Stomach (tissue), 19 donors: ENCODE measurements at places on chromosomes 6 and 20.

DNA sequence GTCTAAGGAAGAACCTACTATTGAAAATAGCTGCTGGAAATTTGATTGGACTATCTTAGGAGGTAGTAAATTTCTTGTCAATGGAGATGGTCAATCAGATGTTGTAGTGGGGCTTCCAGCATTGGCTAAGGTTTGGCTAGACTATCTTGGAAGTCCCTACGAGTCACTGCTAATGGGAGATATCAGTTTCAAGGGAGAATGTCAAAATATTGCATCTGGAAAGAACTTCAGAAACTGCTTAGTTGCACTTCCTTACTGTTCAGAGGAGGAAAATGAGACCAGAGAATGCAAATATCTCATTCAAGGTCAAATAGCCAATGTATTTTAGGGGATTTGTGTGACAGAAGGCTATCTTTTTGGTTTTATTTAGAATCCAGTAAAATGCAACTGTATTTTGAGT is 53.5 kb upstream of the CCN2 start:
- no peak overlapping the region for H3K4me3 ChIP-seq
- H3K27ac ChIP-seq = no peak overlapping the region
- no peaks in the 10 kb centered on the region for H3K36me3 ChIP-seq
- no peaks in the 10 kb centered on the region for H3K27me3 ChIP-seq
- DNase-seq = no peak
- H3K4me1 ChIP-seq = peaks cover 5% of the 10 kb centered on the region

- peak; percentile 88 for DNase-seq
- no peaks in the 10 kb centered on the region for H3K27me3 ChIP-seq
- no peaks in the 10 kb centered on the region for H3K36me3 ChIP-seq
- peaks cover 45% of the 10 kb centered on the region for H3K4me1 ChIP-seq
- H3K27ac ChIP-seq = peak overlapping the region; percentile 98
Measured at GRCh38 chr20:63628246-63628975, 1.5 kb upstream of the GMEB2 start.

DNA sequence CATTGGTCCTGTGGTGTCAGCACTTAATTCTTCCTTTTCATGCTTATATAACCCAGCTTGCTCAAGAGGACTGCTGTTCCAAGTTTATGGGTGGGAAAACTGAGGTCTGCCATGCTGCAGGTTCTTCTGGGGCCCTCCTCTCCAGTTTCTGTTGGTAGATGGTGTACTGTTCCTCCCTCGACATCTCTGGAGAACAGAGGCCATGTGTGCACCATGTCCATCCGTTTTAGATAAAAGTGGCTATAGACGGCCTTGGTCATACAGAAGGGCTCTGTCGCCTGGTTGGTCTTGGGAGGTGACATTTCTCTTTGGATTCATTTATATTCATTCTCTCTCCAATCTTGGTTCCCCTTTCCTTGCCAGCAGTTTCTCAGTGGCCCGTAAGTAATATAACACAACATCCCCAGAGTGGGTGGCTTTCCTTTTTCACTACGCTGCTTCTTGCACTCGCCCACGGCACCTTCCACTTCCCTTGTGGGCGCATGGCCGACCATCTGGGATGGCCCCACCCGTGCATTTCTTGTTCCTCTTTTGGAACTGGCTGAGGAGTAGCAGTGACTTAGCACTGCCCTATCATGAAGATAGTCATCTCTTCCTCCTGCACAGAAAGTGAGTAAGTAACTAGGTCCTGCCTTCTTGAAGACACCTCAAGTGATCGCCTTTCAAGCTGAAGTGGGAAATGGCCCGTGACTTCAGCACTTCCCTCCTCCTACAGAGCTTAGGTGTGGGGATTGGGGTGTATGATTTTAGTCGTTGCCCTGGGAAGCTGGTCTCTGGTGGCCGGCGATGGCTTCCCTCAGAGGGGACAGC is 94.2 kb downstream of the RREB1 start:
- no peaks in the 10 kb centered on the region for H3K27me3 ChIP-seq
- peaks cover 38% of the 10 kb centered on the region for H3K36me3 ChIP-seq
- DNase-seq = peak; percentile 51
- peaks cover 27% of the 10 kb centered on the region for H3K4me1 ChIP-seq

DNA sequence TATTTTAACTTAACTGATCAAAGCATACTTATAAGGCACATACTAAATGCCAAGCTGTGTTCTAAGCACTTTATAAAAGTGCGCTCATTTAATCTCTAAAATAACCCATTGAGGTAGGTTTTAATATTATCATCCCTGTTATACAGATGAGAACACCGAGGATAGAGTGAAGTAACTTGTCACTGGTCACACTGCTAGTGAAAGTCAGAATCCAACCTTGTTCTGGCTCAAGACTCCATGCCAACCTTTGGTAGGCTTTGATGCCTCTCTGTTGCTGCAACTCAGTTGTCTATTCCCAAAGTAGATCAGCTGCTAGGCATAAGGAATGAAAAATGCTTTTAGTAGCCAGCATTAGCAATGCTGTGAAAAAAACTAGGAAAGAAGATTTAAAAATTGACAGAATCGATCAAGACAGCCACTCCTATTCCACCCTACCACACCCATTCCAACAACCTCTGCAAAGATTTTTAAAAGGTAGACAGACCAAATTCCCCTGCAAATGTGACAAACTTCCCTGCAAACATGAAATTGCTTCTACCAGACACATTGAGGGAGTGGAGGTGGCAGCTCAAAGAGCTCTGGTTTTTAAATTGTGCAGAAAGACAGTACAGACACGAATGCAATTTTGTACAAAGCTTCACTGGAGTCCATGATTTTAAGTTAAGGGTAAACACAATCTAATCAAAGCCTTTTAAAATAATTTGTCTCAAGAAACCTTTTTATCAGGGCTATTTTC is 39.8 kb upstream of the CAP2 start:
- DNase-seq = no peak
- no peaks in the 10 kb centered on the region for H3K27me3 ChIP-seq
- no peak overlapping the region for H3K27ac ChIP-seq
- no peaks in the 10 kb centered on the region for H3K36me3 ChIP-seq
- no peaks in the 10 kb centered on the region for H3K4me1 ChIP-seq
- no peak overlapping the region for H3K4me3 ChIP-seq

DNA sequence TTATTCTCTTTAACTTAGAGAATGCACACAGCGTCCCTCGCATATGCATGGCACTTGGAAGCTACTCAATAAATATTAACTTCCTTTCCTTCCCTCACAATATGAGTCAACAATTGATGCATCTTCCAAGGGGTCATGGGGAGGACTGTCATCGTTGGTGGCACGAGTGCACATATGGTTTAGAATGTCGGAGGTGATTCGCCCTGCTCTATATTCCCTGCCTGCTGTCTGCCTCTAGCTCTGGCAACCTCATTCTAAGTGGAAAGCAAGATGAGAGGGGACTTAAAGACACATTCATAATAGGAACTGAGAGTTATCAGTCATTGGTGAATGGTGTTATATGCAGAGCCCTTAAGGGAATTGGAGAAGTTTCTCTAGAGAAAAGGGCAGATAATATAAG is 44.6 kb downstream of the MAK start:
- no peak overlapping the region for H3K4me3 ChIP-seq
- no peak overlapping the region for H3K27ac ChIP-seq
- H3K36me3 ChIP-seq = peaks cover 10% of the 10 kb centered on the region
- no peak for DNase-seq
- H3K4me1 ChIP-seq = no peaks in the 10 kb centered on the region

DNA sequence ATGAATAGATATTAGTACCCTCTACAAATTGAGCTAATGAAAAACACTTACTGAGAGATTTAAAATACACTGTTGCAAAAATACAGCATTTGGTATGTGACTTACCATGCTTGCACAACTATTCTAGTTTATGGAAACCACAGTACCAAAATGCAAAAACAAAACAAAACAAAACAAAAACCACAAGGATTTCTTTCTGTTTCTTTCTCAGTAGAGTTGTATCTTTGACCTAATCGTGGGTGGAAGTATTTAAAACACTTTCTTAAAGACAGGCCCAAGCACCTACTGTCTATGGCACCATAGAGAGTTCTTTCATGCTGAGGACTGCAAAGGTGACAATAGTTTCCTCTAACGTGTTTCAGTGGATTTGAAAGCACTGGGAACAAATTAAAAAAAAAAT is 95.3 kb upstream of the C6orf118 start:
- no peak overlapping the region for H3K27ac ChIP-seq
- H3K4me3 ChIP-seq = no peak overlapping the region
- H3K4me1 ChIP-seq = no peaks in the 10 kb centered on the region
- no peaks in the 10 kb centered on the region for H3K36me3 ChIP-seq
- H3K27me3 ChIP-seq = no peaks in the 10 kb centered on the region

GRCh38 chr20:50245498-50246366 is 55.1 kb downstream of the CEBPB start:
- no peak overlapping the region for H3K4me3 ChIP-seq
- no peak for DNase-seq
- H3K27me3 ChIP-seq = no peaks in the 10 kb centered on the region
- H3K36me3 ChIP-seq = no peaks in the 10 kb centered on the region
- peaks cover 57% of the 10 kb centered on the region for H3K4me1 ChIP-seq
- peak overlapping the region; percentile 58 for H3K27ac ChIP-seq

- H3K27me3 ChIP-seq = no peaks in the 10 kb centered on the region
- no peak for DNase-seq
- H3K4me3 ChIP-seq = no peak overlapping the region
- H3K36me3 ChIP-seq = no peaks in the 10 kb centered on the region
- no peaks in the 10 kb centered on the region for H3K4me1 ChIP-seq
- H3K27ac ChIP-seq = no peak overlapping the region
Measured at GRCh38 chr6:12578751-12579150, 137.8 kb upstream of the PHACTR1 start.

DNA sequence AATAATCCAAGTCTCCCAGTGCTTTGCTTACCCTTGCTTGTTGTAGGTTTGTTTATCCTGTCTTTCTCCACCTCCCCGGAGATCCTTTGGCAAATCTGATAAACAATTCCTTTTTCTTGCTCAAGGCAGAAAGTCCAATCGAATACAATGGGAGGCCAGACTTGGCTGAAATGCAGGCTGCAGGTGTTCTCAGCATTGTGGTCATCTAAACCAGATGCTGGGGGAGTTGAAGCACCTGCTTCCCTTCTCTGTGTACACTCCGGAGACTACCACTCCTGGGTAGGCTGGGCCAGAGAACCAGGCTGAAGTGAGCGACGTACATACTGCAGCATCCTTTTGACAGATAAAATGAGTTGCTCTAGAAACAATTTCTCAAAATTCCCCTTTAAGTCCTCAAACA is 82.6 kb upstream of the PREP start:
- DNase-seq = no peak
- peak overlapping the region; percentile 47 for H3K27ac ChIP-seq
- peaks cover 55% of the 10 kb centered on the region for H3K4me1 ChIP-seq
- H3K4me3 ChIP-seq = no peak overlapping the region
- no peaks in the 10 kb centered on the region for H3K27me3 ChIP-seq

DNA sequence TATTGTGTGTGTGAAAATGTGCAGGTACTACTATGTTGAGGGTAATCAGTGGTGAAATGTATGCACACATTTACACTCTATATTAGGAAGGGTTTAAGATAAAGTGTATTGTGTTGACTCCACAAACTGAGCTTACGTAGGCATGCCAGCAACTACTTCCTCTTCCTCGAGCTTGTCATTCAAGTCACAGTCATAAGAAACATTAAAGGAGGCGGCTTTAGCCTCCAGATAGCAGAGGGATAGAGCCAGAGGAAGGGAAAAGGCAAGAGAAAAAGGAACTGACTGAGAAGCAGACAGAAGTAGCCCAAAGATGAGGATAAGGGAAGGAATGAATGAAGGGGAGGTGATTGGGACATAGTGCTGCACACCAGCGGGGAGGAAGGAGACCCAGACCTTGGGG is 55.2 kb downstream of the SMLR1 start:
- no peaks in the 10 kb centered on the region for H3K36me3 ChIP-seq
- H3K4me1 ChIP-seq = no peaks in the 10 kb centered on the region
- no peak for DNase-seq
- H3K4me3 ChIP-seq = no peak overlapping the region

DNA sequence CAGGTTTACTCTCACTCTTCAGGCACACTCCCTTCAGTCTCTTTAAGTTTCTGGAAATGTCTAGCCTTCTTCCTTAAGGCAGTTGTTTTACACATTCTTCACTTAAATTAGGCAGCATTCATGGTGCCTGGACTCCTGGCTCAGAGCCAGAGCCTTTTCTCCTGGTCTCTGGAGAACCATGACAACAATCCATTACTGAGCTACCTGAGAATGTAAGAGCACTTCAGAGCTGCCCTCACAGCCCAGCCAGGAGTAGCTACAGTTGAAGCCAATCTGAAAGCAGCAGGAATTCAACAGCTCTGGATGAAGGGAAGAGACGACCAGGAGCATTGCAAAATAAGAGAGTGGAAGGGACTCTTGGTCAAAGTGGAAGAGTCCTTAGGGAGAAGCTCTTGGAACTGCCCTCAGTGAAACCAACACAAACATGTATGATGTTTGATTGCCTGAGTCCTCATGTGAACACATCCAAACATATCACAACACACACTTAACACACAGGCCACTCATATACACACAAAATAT is 416.8 kb upstream of the SPTLC3 start:
- no peak overlapping the region for H3K4me3 ChIP-seq
- no peaks in the 10 kb centered on the region for H3K27me3 ChIP-seq
- no peaks in the 10 kb centered on the region for H3K4me1 ChIP-seq
- DNase-seq = no peak
- H3K27ac ChIP-seq = no peak overlapping the region

- peak overlapping the region; percentile 91 for H3K27ac ChIP-seq
- peaks cover 41% of the 10 kb centered on the region for H3K4me1 ChIP-seq
- DNase-seq = peak; percentile 74
- no peaks in the 10 kb centered on the region for H3K36me3 ChIP-seq
- no peaks in the 10 kb centered on the region for H3K27me3 ChIP-seq
Measured at GRCh38 chr6:53794137-53794719, 577 bp upstream of the LRRC1 start.

GRCh38 chr6:7134999-7135745 is 27.4 kb downstream of the RREB1 start:
- no peak for DNase-seq
- no peaks in the 10 kb centered on the region for H3K27me3 ChIP-seq
- no peaks in the 10 kb centered on the region for H3K36me3 ChIP-seq
- H3K4me1 ChIP-seq = peaks cover 72% of the 10 kb centered on the region

DNA sequence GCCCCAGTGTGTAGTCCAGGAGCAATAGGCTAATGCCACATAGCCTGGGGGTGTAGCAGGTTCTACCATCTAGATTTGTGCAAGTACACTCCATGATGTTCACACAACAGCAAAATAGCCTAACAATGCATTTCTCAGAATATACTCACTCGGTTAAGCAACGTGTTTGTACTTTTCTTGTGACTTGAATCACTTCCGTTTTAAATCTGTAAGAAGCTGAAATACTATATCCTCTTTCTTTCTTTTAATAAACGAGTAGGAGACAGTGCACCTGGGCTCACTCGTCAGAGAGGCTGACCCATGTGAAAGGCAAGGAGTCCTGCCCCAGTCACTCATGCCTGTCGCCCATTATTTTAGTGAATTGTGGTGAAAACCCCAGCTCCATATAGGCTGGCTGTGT is 201.6 kb downstream of the FOXA2 start:
- H3K27ac ChIP-seq = no peak overlapping the region
- DNase-seq = no peak
- no peaks in the 10 kb centered on the region for H3K27me3 ChIP-seq
- H3K4me3 ChIP-seq = no peak overlapping the region
- H3K4me1 ChIP-seq = no peaks in the 10 kb centered on the region
- no peaks in the 10 kb centered on the region for H3K36me3 ChIP-seq

DNA sequence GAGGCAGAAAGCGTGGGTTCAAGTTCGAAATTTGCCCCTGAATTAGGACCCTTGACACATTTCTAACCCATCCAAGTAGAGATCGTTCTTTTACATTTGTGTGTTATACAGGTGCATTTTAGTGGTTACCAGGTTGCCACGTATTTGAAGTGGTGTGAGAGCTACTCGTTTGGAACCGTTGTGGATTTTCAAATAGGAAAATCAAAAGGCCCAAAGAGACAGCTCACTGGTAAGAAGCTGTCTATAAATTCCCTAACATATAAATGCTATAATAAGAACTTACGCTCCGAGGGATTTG is 1.6 kb upstream of the REV3L start:
- H3K27me3 ChIP-seq = no peaks in the 10 kb centered on the region
- H3K4me1 ChIP-seq = peaks cover 39% of the 10 kb centered on the region
- peak overlapping the region; percentile 89 for H3K4me3 ChIP-seq
- DNase-seq = no peak
- peaks cover 9% of the 10 kb centered on the region for H3K36me3 ChIP-seq
